T-helper 9 cell (primary cell): ENCODE measurements at places on chromosomes 12 and 14.
A peak's percentile ranks its signal among the peaks of the same experiment; 100 is the strongest.

DNA sequence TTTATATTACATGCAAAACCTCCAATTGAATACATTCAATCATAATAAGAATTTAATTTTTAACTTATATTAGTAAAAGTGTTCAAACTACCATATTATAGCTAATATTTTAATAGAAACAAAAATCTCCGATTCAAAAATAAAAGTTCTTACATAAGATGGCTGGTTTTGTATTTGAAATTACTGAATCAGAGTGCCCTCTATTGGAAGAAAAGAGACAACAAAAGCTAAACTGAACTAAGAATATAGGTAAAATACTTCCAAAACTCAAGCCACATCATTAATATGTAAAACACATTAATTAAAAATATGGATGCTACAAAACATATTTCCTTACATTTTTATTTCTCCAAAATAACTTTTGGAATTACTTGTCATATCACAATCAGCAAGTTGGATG is 120.3 kb downstream of the GARIN6 start:
- DNase-seq: no peak

- DNase-seq: no peak
Measured at GRCh38 chr14:93011650-93012325, 88.8 kb downstream of the CHGA start.

DNA sequence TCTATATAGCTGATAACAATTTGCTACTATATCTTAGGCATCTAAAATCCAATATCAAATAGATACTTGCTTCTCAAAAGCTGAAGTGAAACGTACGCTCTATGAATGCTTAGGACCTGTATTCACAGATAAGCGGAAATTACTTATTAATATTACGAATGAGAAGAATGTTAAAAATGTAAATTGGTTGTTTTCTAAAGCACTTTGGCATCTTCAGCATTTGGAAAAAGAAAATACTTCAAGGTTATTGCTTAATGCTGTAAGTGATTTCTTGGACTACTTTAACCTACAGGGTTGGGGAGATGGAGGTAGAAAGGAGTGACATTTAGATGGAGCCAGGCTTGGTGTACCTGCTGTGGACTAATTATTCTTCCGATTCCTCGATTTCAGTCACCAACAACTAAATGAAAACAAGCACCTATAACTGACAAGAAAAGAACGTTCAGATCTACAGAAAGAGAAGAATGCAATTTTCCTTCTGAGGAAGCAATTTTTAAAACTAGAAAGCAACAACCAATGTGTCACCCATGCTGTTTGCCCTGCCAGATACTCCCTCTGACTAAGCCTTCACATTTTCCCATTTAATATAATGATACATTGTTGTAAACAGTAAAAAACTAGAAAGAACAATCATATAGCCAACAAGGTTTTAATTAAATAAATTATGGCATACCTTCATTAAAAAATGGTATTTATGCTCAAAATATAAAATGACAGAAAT is 49.3 kb downstream of the SLC25A21 start:
- DNase-seq: no peak

- DNase-seq: peak; percentile 27
Measured at GRCh38 chr14:76953311-76953945, 75.1 kb downstream of the IRF2BPL start.

DNA sequence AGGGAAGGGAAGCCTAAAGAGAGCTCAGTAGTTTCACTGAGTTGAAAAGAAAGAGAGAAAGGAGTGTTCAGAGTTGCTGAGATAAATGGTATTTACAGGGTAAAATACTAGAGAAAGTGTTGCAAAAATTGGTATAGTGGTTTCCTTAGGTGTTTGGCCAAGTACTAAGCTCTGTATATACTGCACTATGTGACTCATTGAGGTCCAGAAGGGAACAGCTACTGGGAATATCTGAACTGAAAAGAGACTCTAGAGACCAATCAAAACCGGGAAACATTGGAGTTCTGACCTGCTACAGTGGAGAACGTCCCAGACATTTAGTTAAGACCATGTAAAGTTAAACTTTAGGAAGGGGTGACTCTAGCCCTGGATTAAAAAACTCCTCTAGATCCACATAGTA is 42.7 kb upstream of the ALX1 start:
- no peak for DNase-seq

- DNase-seq: no peak
Measured at GRCh38 chr12:21543151-21543550, 17.1 kb downstream of the SPX start.

DNA sequence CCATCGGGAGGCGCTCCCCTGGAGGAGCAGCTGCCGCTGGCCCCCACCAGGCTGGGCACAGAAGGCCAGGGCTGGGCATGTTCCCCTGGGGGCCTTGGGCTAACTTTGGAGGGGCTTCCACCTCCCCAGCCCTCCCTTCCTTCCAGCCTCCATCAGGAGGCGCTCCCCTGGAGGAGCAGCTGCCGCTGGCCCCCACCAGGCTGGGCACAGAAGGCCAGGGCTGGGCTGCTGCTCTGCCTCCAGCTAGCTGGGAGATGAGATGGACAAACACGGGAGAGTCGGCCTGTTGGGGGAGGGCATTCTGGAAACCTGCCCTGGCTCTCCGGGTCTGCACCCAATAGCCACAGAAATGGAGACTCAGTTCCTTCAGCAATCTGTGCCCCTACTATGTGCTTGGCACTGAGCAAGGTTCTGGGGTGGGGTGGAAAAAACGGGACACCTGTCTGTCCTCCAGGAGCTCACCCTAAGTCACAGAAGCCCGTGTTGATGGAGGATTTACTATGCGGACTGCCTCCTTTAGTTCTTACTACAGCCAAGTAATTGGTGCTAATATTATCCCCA is 39.0 kb upstream of the CORO1C start:
- no peak for DNase-seq

- DNase-seq: no peak
Measured at GRCh38 chr14:53048631-53049030, 97.8 kb upstream of the FERMT2 start.

- no peak for DNase-seq
Measured at GRCh38 chr12:26918321-26919215, 19.2 kb downstream of the INTS13 start.

DNA sequence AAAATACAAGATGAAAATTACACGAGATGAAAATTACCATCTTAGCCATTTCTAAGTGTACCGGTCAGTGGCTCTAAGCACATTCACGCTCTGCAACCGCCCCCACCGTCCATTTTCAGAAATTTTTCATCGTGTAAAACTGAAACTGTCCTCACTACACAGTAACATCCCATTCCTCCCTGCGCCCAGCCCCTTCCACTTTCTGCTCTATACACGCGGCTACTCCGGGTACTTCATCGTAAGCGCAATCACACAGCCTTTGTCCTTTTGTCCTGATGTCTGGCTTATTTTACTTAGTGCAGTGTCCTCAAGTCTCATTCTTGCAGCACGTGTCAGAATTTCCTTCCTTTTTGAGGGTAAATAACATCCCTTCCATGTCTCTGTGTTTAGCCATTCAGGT is 3.6 kb upstream of the GPR132 start:
- no peak for DNase-seq

DNA sequence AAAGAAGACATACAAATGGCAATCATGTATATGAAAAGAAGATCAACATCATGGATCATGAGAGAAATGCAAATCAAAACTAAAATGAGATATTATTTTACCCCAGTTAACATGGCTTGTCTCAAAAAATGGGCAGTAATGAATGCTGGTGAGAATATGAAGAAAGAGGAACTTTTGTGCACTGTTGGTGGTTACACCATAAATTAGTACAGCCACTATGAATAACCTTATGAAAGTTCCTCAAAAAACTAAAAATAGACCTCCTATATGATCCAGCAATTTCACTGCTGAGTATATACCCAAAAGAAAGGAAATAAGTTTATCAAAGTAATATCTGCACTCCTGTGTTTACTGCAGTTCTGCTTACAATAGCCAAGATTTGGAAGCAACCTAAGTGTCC is 151.7 kb downstream of the PDZRN4 start:
- DNase-seq: no peak

DNA sequence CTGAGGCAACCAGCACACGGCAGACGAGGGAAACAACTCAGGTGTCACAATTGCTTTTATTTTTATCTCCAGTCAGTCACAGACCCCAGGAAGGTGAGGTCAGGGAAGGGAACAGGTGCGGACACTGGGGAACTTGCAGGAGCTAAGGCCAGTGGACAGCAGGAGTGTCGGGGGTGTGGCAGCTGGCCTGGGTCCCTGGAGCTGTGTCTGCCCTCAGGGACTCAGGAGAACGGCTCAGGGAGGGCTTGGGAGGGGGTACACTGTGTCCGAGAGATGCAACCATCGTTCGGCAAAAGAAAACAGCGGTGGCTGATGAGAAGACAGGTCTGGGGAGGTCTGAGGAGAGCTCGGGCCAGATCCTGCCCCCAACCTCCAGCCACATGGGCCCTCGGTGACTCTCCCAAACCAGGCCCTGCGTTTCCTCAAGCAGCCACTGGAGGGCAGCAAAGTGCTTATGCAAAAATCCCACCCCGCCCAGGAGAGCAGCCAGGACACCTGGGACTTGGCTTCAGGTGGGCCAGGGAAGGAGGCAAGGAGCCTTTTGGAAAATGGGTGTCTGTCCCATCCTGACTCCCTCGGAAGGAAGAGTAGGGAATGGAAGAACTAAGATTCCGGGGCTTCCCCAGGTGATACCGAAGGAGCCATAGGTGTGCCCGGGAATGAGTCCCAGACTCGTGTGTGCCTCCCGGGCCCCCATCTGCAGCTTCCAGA is 24.1 kb upstream of the BCDIN3D start:
- DNase-seq: peak; percentile 68

DNA sequence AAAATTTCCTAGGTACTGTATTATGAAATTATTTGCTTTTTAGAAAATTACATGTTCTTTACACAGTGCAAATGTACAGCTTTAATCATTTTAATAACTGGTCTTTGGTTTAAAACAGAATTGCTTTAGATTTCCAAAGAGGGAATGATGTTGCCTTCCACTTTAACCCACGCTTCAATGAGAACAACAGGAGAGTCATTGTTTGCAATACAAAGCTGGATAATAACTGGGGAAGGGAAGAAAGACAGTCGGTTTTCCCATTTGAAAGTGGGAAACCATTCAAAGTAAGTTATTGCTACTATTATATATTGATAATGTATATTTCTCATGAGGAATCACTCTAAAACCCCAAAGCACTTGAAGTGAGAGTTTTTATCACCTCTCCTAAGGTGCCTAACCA is 13.4 kb downstream of the LGALS3 start:
- DNase-seq: no peak

- DNase-seq: no peak
Measured at GRCh38 chr14:45201905-45202304, 51.1 kb downstream of the MIS18BP1 start.

DNA sequence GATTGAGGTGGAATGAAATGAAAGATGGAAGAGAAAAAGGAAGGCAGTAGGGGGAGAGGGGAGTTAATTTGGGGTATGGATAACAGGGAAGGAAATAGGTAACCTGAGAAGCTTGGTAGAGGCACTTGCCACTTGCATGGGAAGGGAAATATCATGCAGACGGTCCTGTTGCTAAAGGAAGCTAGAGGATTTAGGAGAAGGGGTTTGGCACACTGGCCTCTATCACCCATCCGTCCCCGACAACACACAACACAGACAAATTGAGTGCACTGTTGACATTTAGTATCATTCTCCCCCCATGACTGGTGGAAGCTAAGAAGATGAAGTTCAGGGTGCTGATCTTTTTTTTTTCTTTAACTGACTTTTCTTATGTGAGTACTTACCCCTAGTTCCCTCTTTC is 2.0 kb downstream of the OR10AD1 start:
- DNase-seq: no peak

DNA sequence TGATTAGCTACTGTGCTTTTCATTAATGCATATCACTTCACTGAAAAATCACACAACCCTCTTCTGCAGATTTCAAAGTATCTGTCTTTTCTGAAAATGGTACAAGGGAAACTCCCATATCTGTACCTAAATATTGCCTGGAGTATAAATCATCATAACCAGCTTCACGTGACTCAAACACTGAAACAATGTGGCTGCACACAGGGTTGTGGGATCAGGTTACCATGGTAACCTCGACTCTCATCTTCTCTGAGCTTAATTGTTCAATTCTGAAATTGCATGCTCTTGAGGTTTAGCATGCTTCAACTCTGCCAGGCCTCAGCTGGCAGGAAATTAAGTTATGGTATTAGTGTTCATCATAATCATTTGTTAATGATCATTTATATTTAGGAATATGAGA is 77.5 kb upstream of the CPSF6 start:
- peak; percentile 4 for DNase-seq

- no peak for DNase-seq
Measured at GRCh38 chr12:106125351-106126095, 13.2 kb downstream of the NUAK1 start.

DNA sequence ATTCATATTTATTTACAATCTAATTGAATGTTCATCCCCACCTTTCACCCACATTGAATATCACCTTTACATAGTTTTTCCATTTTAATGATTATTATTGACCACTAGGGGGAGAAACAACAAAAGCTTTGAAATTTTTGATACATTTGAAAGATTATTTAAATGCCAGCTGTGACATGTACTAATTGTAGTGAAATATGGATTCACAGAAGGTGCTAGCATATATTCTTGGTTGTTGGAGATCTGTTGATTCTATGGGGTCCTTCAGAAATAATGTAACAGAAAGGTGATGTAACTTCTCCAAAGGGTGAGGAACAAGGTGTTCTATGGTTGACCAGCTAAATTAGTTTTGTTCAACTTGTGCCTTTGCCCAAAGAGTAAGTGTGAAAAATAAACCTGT is 22.4 kb upstream of the GPR33 start:
- DNase-seq: no peak

GRCh38 chr12:75979181-75979580 is 52.4 kb downstream of the PHLDA1 start:
- no peak for DNase-seq

GRCh38 chr12:128055567-128055966 is 211.4 kb upstream of the TMEM132C start:
- no peak for DNase-seq

DNA sequence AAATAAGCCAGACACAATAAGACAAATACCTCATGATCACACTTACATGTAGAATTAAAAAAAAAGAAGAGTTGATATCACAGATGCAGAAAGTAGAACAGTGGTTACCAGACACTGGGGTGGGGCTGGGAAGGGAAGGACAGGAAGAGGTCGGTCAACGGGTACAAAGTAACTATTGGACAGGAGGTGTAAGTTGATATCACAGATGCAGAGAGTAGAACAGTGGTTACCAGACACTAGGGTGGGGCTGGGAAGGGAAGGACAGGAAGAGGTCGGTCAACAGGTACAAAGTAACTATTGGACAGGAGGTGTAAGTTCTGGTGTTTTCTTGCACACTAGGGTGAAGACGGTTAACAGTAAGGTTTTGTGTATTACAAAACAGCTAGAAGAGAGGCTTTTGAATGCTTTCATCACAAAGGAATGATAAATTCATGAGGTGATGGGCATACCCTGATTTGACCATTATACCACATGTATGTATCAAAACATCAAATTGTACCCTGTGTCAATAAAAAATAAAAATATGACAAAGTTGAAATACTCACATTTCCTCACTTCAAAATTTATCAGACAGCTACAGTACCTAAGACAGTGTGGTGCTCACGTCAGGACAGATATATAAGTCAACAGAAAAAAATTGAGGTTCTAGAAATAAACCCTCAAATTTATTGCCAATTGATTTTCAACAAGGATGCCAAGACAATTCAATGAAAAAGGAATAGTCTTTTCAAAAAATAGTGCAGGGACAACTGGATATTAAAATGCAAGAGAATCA is 32.8 kb downstream of the GALC start:
- DNase-seq: no peak
